T-helper 1 cell (primary cell): ENCODE measurements at places on chromosomes 7 and 10.

DNA sequence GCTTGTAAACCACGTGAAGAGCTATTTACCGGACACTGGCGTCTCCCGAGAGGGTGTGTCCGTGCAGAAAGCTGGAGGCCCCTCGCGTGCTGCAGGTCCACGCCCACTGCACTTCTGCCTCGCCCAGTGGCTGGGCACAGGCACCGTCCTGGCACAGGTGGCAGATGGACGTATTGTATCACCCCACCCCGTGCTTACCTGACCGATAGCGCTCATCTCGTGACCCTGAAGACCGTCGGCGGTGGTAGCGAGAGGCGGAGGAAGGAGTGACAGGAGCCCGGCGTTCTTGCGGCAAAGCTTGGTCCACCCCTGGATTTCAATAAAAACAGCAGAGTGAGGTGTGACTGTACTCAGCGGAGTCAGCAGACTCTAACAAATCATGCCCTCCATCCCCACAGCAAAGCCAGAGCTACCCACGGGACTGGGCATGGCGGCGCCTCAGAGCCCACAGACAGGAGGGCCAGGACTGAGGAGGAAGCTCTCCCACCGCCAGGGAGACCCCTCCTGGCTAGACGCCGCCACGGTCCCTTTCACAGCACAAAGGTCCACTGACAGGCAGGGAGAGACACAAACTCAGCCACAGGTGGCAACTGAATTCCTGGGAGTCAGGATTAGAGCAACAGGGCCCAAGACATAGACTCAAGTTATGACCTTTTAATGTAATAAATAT, 217.1 kb downstream of the DIP2C start:
- DNase-seq: no peak

DNA sequence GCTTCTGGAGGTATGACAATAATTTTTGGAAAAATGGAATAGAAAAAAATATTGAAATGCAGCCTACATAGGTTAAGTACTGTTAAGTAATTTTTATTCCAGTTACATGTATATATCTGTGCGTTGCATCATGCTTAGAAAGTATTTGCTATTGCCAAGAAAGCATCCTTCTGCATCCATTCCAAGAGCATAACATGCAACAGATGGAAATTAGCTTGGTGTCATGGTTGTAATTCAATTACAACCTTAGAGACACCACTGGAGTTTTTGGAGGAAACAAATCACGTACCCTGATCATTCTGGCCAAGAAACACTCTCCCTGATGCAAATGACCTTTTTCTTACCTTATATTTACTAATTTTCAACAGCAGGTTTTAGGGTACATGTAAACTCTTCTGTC, 1.7 kb downstream of the AKR1B1 start:
- DNase-seq: no peak

- DNase-seq: peak; percentile 21
These were observed 20.7 kb downstream of the COX15 start for GRCh38 chr10:99711129-99711719.

DNA sequence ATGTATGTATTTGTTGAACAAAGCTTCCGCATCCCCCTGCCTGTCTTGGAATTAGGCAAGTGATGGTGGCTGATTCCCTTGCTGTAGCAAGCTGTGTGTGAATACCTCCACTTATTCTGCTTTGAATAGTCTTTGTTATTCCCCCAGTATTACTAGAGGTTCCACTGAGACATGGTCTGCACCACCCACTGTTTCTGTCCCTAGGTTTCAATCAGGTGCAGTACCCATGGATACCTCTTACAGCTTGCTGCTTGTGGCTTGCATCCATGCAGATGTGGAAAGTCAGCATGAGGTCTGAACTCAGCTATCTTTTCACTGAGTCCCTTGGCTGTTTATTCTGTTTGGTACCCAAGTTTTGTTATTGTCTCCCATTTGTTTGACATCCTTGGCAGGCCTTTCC, 447.4 kb downstream of the GRM8 start:
- no peak for DNase-seq

DNA sequence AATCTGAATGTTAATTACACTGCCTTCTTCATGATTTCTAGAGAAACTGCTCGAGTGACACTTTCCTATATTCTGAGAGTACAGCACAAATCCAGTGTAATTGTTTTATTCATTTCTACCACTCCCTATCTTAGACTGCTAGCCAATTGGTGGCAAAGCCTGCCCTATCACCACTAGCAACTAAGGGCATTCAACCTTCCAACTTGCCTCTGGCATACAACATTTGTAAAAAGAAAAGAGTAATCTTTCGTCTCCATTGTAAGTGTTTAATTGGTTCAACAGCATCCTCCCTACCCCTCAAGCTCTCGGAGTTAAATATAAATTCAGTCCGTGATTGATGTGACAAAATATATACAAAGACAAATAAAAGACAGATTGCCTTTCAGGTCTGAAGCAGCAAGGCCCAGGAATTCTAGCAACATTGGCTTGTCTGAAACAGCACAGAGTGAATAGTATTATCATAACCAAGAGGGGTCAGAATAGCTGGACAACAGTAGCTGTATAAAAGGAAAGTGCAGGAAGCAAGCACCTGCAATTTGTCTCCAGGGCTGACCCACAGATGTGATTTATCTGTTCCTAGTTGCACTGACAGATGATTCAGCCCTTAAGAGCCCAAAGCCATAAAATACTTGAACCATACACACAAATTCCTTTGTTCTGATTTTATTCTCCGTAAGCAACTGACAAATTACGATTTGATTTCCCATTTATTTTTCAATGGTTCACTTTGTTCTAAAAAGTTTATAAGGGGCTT, 47.6 kb upstream of the ANKRD1 start:
- DNase-seq: no peak

DNA sequence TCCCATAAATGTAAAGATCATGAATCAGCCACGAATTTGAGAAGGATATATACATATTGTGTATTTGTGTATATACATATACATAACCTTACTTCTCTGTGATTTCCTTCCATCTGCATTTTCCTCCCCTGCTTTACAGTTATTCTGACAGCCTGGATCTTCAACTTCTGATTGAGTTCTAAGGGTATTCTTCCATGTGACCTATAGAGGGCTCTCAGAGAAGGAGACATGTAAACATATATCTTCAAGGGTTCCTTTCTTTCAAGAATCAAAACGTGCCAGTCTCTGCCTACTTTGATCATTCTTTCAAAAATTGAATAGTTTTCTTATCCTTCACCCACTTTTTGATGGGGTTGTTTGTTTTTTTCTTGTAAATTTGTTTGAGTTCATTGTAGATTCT, 453.7 kb upstream of the POT1 start:
- DNase-seq: no peak

DNA sequence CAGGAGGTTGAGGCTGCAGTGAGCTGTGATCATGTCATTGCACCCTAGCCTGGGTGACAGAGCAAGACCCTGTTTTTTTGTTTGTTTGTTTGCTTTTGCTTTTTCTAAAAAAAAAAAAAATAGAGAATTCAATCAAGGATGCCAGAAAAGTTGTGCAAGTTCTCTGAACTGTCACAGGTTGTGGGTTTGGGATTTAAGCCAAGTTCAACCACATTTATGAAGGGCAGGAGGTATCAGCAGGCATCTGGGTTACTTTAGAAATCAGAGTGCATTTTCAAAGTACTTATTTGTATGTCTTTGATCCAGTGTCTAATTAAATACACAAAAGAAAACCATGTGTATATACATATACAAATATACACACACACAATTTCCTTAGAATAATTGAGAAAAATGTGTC, 151.2 kb upstream of the MINDY3 start:
- DNase-seq: no peak

- no peak for DNase-seq
These were observed 67.1 kb downstream of the HK1 start for GRCh38 chr10:69345402-69345801.

DNA sequence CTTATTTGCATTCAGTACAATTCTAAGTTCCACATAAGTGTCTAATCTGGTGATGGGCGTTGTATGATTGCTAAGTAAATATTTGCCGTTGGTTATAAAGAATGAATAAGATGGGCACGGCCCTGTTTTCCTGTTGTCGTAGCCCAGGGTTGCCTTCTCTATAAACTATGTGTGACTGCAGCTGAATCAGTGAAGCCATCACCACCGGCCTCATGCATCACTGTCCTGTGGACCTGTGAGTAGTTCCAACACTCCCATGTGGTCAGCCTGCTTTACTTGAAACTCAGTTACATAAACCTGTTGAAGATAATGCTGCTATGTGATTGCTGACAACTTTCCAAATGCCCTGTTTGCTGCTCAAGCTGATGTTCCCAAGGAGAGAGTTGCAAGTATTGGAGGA, 21.6 kb upstream of the KLF6 start:
- DNase-seq: no peak

- no peak for DNase-seq
These were observed 34.0 kb upstream of the DNMBP start for GRCh38 chr10:100043796-100044195.

GRCh38 chr10:12750526-12751201, 250.8 kb downstream of the CCDC3 start:
- DNase-seq: no peak

GRCh38 chr7:158125091-158125490, 462.5 kb downstream of the PTPRN2 start:
- no peak for DNase-seq

- no peak for DNase-seq
These were observed 74.3 kb upstream of the MKX start for GRCh38 chr10:27819781-27820531.

DNA sequence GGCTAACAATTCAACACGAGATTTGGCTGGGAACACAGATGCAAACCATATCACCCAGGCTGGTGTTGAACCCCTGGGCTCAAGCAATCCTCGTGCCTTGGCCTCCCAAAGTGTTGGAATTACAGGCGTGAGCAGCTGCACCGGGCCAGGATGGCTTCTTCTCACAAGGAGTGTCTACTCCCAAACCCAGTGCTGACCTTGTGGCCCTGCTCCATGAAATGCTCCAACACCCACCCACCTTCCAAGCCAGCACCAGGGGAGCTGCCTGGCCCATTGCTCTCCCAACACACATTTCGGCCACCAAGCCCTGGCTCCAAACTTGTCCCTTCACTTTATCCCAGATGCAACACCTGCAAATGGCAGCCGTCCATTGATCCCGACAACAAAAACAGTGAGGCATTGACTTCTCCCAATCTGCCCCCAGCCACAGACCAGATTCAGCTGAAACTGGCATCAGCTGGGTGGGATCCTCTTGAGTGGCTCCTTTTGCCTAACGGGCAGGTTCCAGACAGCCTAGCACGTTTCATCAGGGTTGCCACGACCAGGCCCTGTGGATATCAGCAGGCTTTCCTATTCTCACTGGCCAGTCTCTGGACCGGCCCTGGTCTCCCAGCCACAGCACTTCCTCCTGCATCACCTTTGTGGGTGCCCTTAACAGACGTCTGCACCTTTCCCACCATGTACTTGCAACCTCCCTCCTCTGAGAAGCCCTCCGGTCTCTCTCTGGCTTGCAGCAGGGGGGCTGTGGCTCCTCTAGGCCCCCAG, 105.7 kb upstream of the CARD11 start:
- no peak for DNase-seq

- DNase-seq: no peak
These were observed 7.8 kb upstream of the GLI3 start for GRCh38 chr7:42244828-42245227.

DNA sequence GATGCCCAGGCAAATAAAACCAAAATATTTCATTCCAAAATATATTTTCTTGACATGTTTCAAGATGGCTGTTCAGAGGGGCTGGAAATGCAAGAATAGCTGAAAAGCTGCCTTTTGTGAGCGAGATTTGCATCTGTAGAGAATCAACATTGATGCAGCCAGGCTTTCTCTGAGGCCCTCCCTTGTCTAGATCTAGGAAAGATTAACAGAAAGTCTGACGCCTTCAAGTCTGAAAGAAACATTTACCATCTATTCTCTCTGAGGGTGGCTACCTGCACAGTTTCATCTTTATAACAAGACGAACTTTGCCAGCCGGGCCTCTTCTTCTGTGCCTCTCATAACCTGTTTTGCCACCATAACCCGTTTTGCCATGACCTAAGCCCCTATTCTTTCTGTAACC, 170.2 kb downstream of the AKR1D1 start:
- DNase-seq: no peak

DNA sequence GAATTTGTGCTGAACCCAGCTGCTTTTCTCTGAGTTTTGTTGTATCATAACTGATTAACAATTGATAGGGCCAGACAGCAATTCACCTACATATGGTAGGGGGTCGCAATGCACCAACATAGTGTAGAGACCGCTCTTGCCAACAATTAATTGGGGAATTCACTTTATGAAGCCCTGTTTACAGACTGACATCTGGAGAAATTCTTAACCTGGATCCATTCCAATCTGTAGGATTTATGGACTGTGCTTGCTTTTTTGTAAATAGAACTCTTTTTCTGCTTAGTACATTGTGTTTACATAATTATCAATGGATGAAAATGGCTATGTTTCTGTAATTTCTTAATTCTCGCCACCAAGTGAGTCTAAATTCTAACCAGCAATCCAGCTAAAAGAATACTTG, 311.7 kb upstream of the BMPER start:
- DNase-seq: no peak

GRCh38 chr10:4686644-4686996, 139.4 kb upstream of the AKR1E2 start:
- no peak for DNase-seq

GRCh38 chr10:37865957-37866803, 8.8 kb upstream of the ZNF248 start:
- no peak for DNase-seq

DNA sequence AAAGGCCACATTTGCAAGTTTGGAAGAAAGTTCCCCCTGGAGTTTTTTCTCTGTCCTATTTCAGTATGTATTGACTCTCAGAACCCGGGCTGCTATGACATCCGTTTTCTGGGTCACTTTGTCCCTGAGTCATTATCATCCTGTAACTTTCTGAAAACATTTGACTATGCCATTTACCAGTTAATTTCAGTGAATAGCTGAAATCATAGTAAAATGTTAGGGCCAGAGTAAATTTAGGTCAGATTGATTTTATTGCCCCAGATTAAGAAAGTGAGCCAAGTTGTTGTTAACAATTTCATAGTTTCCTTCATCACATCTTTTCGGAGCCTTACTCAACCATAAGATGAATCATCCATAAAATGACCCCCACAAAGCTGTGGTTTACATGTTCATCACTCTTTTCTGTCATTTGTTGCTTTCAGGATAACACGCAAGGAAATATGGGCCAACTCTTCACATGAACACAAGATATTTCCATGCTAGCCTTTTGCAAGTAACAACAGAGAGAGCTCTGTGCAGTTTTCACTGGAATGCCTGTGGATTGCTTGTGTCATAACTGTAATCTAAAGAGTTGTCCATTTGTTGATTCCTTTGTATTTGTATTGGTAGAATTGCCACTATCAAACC, 3.9 kb upstream of the MACC1 start:
- no peak for DNase-seq

- DNase-seq: no peak
These were observed 10.0 kb downstream of the SFTPD start for GRCh38 chr10:79938728-79939406.

DNA sequence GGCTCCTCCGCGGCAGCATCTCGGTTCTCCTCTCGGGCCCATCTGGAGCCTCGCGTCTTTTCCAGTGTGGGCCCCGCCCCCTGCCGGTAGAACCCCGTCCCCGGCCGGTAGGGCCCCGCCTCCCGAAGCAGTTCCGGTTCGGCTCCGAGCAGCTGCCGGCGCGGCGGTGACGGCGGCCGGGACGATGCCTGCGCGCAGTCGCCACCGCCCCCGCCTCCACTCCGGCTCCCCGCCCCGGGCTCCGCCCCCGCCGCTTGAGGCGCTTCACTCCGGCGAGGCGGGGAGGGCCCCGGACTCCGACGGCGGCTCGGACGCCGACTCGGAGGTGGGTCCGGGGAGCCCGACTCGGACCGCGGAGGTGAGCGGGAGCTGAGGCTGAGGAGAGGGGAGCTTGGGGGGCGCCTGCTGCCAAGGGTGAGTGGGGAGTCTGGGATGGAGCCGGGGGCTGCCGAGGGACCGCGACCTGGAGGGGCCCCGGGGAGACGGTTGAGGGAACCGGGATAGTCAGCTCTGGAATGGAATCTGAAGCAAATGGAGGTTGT, at the start of gene SAMD8:
Gene SAMD8 (plus strand): TSS at position 292 of the 542 bp plus-strand sequence. CDS start 38,873 bp downstream, outside the sequence.
- DNase-seq: peak; percentile 95
